ENCODE measurements at places on chromosomes 5 and 9.

GRCh38 chr9:127079446-127080140 lies 42.8 kb downstream of the ANGPTL2 start:
- DNase-seq: no peak

DNA sequence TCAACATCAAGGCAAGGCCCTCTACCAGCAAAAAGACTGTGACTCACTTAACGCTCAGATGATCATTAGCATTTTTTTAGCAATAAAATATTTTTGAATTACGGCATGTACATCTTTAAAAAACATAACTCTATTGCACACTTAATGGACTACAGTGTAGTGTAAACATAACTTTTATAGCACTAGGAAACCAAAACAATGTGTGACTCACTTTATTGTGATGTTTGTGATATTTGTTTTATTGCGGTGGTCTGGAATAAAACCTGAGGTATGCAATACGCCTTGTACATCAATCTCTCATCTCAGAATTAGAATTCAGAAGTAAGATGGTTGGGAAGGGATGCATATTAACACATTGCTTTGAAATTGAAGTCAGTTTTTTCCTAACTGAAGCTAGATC lies 106.9 kb upstream of the PTCH1 start:
- DNase-seq: no peak

GRCh38 chr5:130092991-130093390 lies 188.7 kb downstream of the CHSY3 start:
- DNase-seq: no peak

DNA sequence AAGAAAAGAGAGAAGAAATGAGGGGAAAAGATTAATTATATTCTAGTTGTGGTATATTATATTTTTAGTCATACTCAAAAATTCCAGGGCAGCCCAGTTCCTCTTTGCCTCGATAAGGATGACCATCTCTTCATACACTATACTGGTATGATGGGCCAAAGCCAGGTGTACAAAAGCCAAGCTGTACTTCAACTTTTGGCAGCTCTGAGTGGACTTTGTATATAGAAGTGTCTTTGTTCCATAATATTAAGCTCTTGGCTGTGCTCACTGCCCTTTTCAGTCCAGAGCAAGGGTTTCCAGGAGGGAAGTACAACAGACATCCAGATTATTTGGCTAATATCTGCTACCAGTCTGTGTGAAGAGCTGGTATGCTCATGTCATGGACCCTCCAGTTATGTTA lies 934.3 kb upstream of the CDH10 start:
- no peak for DNase-seq

DNA sequence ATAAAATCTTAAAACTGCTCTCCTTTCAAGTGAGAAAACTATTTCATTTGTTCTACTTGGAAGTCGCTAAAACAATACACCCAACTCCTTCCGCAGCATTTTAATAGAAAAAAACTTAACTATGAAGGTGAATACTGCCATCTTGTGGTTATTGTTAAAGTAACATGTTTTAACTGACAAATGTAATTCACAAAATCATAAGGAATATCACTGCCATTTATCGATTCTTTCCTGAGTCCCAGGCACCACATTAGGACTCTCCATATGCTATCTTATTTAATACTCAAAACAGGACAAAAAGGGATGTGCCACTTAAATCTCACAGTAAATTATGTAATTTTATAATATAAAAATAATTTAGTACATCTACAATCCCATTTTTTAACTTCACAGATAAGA lies 130.5 kb upstream of the ITGA1 start:
- DNase-seq: no peak

DNA sequence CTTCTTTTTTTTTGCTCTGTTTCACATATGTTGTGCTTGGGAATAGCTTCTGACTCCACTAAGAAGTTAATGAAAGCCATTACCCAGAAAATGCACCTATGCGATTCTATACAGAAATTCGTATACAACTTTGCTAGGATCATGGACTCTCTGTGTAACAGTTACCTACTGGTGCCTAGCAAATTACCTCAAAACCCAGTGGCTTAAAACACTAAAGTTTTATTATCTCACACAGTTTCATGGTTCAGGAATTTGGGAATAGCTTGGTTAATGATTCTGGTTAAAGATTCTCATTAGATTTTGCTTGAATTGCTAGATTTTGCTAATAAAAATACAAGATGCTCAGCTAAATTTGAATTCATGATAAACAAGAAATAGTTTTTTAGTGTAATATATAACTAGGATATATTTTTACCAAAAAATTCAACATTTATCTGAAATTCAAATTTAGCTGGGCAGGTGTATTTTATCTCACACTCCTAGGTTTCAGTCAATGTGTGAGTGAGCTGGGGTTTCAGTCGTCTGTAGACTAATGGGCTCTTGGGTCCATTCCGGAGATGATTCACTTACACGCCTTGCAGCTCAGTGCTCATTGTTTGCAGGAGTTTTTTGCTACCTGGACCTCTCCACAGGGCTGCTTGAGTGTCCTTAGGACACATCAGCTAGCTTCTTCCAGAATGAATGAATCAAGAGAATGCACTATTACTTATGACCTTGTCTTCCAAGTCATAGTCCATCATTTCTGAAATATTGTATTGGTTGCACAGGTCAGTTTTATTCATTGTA lies 75.1 kb downstream of the MROH2B start:
- DNase-seq: no peak

GRCh38 chr5:1400936-1401335 lies 44.3 kb downstream of the SLC6A3 start:
- no peak for DNase-seq

DNA sequence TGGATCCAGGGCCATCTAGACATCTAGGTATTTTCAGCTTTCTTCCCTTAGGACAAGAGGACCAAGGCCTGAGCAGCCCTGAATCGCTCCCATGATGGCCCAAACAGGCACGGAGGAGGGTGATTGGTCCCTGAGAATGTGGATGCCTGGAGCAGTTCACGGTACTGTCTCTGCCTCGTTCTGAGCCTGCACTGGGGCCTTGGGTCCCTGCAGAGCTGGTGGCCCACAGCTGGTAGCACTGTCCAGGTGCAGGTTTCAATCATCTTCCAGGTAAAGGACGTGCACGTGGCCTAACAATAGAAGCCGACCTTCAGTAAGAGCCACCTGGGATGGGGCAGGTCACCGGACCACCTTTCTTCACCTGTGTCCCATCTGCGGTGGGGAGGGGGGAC lies 19.4 kb upstream of the FCN1 start:
- no peak for DNase-seq

GRCh38 chr5:5199495-5199894 lies 59.4 kb downstream of the ADAMTS16 start:
- no peak for DNase-seq

GRCh38 chr9:136740971-136741882 lies 1.5 kb downstream of the LCN10 start:
- no peak for DNase-seq

- DNase-seq: no peak
These were observed 22.0 kb downstream of the ABCA1 start for GRCh38 chr9:104905931-104906330.

DNA sequence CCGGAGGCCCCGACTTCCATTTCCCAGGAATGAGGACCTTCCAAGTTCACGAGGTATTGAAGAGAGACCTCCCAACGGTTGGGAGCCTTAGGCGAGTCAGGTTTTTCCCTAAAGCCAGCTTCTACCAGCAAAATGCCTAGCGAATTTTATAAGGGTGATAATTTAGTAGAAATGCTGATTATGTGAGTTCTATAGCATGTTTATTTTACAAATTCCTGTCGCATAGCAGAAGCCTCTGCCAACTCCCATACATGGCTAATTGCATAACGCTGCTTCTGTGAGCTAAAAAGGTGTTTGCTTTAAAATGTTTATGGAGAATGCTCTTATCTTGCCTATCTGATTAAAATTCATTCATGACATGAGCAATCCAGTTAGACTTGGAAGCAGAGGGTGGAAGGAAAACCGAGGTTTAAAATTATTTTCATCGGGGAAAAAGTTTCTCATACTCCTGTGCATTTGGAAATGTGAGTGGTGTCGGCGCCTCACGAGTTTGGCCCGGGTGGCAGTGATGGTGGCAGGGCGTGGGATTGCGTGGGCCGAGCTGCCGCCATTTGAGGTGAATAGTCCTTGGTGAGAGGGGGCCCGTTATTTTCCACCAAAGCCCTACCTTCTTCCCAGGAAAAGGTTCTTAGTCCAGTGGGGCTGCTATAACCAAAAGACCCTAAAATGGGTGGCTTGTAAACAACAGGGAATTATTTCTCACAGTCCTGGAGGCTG lies 104.4 kb upstream of the FCN2 start:
- DNase-seq: no peak

DNA sequence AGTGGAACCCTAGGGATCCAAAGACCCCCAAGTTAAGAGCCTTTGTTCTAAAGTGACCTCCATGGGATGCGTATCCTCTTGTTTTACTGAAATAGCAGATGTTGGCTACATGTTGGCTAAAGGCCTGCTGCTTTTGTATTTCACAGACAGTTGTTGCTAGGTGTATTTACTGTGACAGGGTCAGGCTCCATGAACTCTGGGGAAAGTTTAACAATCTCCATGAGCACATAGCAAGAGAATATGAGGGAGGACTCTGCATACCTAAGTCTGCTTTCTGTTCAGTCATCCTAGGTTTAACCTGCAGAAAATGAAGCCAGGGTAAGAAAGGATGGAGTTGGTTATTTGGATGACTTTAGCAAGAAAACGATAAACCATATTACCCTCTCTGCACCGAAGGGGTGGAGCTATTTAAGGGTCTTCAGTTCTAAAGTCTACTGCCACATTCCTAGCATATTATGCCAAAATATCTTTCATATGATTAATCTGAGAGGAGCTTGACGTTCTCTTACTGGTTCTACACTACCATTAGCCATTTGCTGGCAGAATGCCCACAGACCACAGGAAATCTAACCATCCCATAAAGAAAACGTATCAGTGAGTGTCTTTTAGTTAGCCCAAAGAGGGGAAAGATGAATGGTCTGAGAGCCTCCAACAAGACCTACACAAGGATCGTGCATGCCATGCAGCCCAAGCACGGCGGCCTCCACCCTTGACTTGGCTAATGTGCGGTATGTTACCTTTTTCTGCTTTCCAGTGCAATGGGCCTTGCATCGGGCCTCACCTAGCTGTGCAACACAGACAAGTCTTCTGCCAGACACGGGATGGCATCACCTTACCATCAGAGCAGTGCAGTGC lies 127.8 kb downstream of the SAXO1 start:
- DNase-seq: peak; percentile 80

GRCh38 chr9:134605351-134605965 lies 36.1 kb upstream of the COL5A1 start:
- DNase-seq: no peak

DNA sequence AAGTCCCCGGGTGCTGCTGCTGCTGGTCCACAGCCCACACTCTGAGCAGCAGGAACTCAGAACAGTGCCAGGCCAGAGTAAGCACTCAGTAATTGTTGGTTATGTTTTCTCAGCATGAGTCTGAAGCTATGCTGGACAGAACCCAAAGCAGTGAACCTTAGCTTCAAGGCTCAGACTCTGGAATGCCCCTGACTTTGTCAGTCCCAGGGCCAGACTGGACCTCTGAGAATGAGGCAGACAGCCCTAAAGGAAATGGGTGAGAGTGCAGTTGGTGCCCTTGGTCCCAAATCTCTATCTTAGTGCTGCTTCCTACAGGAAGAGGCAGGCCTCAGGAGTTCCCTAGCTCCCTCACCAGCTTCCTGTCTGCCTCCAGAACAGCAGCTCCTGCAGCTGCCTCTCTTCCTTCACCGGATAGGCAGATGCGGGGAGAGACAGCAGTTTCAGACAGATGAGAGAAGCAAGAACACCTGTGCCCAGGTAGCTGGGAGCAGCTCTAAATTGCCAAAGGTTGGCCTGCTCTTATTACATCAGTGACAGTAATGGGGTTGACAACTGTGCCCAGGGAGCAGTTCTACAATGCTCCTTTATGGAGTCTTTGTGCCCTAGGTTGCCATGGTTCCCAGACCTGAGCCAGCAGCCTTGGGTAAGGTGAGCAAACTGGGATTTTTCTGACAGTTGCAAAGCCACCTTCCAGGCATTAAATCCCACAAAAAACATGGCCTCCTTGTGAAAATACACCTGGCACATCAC lies 82.2 kb upstream of the CXCL14 start:
- DNase-seq: no peak

- no peak for DNase-seq
These were observed 17.8 kb downstream of the ENTREP1 start for GRCh38 chr9:69342769-69343168.

DNA sequence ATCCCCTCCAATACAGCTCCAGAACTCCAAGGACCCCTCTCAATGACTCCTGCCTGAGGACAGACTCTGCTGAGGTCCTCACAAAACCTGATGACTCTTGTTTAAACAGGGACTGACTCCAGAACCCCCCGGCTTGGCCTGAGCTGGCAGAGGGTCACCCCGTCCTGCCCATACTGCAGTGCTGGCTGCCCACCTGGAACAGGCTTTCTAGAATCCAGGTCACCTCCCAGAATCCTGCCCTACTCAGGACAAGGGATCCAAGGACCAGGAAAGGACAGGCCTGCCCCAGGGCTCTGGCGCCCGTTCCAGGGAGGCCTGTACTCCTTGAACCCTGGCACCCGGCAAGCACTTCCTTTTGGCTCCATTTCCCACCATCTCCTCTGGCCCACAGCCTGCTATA lies 22.2 kb downstream of the RALGDS start:
- no peak for DNase-seq

GRCh38 chr5:86175224-86175623 lies 442.5 kb upstream of the COX7C start:
- DNase-seq: no peak

DNA sequence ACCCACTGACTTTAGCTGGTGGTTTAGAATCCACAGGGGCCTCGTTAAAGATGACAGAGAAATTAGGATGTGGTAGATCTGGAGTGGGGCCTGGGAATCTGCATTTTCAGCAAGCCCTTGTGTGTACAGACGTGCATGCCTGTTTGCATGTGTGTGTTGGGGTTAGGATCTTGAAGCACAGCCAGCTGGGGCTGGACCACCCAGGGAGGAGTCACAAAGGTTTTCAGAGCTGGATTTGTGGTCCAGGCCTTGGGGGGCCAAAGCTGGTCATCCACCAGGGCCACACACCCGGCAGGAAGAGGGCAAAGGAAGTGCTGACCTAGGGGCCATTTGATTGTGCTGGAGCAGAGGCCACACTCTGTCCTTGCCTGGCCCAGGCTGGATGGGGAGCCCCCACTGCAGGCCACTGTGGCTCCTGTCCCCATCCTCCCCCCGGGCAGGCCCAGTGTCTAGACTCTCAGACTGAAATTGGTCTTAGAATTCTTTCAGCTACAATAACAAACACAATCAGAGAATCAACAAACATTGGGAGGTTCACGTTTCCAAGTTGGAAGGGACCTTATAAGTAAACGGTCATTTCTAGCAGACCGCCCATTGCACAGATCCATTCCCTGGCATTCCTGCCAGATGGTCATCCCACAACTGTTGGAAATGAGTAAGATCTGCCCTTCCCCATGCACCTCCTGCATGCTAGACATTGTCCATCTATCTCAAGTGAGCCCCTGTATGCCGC lies 10.3 kb downstream of the CDX1 start:
- DNase-seq: no peak
